ENCODE measurements at places on chromosomes 7 and 10.
A peak's percentile ranks its signal among the peaks of the same experiment; 100 is the strongest.

DNA sequence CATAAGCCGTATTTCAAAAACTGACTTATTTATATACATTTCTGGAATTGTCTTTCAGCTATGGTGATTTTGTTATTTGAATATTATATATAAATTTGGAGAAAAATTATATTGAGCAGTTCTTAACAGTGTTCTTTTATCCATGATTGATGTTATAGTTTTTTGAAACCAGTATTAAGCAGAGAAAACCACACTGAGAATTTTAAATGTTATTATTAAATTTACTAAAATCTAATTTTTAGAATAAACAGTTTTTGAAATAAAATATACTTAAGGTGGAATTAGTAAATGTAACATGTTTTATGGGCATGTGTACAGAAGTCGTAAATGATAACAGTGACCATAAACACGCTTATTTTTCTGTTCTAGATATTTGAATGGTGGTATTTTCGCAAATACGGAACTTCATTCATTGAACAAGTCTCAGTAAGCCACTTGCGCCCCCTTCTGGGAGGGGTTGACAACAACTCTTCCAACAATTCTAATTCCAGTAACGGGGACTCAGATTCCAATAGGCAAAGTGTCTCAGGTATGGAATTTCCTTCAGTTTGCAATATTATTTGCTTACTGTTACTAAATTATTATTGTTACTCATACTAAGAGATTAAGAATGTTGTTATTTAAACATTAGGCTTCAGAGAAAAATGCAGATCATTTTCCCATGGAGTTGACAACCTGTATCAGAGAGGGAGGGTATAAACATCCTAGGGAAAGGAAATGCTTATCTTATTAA, 166.1 kb downstream of the ST7 start:
- peak; percentile 28 for DNase-seq

GRCh38 chr10:55024713-55025112, 223.7 kb upstream of the PCDH15 start:
- DNase-seq = no peak

GRCh38 chr7:133365917-133366316, 113.0 kb downstream of the EXOC4 start:
- DNase-seq = peak; percentile 68

GRCh38 chr7:128871050-128871449, 8.4 kb downstream of the ATP6V1F start:
- DNase-seq = no peak

- DNase-seq = no peak
Measured at GRCh38 chr10:116049158-116049973, 223.6 kb downstream of the GFRA1 start.

- no peak for DNase-seq
Measured at GRCh38 chr10:87862679-87863052, 667 bp downstream of the KLLN start.

DNA sequence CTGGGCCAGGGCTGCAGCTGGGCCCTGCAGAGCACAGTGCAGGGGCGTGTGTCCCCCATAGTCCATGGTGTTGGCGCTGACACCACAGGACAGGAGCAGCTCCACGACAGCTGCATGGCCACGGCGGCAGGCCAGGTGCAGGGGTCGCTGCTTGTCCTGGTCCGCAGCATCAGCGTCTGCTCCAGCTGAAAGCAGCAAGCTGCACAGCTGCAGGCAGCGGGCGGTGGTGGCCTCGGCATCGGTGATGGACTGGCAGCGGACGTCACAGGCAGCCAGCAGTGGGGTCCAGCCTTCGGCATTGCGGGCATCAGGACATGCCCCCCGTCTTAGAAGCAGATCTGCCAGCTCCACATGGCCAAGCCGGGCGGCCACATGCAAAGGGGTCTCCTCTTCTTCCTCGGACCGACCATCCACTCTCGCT, 6.0 kb downstream of the ASB10 start:
- no peak for DNase-seq

- DNase-seq = no peak
Measured at GRCh38 chr10:101363850-101364400, 10.0 kb downstream of the BTRC start.

DNA sequence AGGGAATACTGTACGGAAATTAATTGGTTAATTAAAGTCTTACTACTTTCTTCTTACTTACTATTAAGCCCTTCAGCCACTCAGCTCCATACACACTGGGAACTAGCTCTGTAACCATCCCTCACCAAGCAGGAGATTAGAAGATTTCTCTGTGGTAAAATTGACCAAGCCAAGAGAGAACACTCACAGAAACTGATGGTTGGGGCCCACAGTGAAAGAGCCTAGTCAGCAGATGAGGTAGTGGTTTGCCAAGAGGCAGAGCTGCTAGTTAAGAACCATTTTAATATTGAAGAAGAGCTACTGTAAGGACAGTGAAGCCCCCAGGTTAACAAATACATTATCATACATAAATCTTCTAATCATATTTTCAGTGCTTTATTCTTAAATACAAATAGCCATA, 21.8 kb upstream of the C10orf53 start:
- DNase-seq = no peak

DNA sequence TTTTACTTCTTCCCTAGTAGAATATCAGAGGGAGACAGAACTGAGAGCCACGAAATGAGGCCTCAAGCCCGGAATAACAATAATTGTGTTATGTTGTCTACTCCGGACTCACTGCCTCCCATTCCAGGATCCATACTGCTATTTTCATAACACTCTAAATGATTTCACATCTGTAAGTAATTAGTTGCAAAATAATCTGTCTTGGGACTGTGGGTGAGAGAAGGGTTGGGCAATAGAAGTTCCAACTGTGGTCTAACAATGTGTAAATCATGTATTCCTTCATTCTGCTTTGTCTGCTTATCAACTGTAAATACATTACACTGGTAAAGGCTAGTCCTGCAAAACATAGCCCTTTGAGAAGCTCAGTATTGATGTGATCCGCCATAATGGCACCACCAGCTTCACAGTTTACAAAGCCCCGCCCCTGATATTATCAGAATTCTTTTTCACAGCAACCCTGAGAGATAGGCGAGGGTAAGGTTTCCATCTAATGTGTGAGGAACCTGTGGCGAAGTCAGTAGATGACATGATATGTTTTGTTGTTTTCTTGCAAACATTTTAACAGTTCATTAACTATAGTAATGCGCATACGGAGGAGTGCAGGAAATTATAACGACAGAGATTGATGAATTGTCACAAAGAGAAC, 265.7 kb upstream of the BMPER start:
- DNase-seq = no peak

GRCh38 chr10:123241391-123242141, 87.4 kb downstream of the BUB3 start:
- DNase-seq = no peak

GRCh38 chr10:2933071-2933470, 134.3 kb upstream of the PFKP start:
- no peak for DNase-seq

DNA sequence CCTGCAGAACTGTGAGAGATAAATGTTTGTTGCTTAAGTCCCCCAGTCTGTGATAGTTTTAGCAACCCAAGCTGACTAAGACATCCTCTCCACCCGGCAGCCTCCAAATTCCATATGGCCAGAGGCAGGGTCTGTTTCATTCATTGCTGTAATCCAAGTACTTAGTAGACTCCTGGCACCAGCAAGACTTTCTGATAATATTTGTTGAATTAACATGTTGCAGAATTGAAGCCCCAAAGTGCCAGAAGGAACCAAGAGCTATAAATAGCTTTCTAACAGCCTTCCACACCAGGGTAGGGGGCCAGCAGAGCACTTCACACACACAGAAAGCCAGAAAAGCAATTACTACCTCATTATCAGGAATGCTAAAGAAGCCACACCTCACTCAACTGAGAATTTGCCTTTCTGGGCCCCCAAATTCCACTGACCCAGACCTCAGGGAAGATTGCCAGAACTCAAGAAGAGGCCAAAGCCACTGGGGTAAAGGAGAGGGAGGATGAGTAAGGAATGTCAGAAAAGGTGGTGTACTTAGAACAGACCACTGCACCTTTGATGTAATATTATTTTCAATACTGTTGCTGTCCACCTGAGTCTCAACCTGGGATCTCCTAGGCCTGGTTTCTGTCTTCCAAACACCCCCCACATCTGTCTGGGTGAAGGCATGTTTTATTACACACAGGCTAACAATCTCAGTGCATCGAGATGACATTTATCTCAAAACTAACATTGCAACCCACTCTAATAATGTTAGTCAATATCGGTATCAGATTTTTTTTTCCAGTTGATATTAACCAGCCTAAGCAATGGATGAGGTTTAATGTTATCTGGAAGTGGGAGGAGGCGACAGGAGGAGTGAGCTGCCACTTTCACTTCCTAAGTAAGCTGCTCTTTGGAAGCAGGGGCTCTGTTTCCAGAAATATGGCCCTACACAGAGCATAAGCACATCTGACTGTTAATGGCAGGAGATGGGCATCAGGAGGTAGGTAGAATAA, 5.5 kb downstream of the NOD1 start:
- DNase-seq = peak; percentile 86

- no peak for DNase-seq
Measured at GRCh38 chr7:147308539-147308938, 1191.9 kb downstream of the CNTNAP2 start.

- DNase-seq = no peak
Measured at GRCh38 chr7:69550991-69551390, 47.3 kb upstream of the AUTS2 start.

DNA sequence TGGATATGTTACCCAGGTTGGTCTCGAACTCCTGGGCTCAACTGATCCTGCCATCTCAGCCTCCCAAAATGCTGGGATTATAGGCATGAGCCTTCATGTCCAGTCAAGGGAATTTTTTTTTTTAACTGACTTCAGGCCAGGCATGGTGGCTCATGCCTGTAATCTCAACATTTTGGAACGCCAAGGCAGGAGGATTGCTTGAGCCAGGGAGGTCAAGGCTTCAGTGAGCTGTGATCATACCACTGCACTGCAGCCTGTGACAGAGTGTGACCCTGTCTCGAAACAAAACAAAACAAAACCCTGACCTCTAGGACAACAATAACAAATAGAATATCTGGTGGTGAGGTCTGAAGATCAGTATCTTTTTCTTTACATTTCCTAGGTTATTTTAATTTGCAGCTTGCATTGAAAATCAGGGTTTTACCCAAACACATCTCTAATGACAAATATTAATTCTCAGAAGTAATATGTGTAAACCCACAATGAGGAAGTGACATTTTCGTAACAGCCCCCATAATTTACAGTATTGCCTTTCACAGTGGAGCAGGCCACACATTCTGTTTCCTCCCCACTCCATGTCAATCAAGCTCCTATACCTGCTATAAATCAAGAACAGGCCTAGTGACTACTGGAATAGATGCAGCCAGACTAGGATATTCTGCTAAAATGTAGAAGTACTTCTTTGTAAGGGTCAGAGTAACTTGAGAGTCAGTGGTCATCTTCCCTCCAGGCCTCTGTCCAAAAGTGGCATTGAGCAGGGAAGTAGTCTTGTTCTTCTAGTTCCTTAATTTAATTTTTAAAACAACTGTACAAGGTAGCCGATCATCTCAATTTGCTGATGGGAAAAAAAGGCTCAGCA, 43.3 kb upstream of the ECHDC3 start:
- no peak for DNase-seq

- DNase-seq = peak; percentile 91
Measured at GRCh38 chr7:130891254-130892094, 157.5 kb upstream of the KLF14 start.

DNA sequence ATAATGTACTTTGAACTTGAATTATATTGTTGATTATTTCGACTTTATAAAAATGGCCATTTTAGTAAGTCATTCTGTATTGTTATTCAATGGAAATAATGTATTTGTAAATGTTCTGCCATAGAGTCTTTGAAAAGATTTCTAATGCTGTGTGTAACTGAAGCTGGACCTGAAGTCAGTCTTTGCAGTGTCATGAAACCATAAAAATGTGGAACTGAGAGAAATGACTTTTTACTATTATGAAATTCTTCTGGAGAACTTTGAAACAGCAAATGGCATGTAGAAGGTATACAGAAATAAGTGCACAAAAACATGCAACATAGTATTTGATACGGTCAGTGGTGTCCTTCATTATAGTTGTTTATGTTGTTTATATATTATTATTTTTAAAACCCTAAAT, 59.7 kb upstream of the ADRA2A start:
- DNase-seq = no peak

DNA sequence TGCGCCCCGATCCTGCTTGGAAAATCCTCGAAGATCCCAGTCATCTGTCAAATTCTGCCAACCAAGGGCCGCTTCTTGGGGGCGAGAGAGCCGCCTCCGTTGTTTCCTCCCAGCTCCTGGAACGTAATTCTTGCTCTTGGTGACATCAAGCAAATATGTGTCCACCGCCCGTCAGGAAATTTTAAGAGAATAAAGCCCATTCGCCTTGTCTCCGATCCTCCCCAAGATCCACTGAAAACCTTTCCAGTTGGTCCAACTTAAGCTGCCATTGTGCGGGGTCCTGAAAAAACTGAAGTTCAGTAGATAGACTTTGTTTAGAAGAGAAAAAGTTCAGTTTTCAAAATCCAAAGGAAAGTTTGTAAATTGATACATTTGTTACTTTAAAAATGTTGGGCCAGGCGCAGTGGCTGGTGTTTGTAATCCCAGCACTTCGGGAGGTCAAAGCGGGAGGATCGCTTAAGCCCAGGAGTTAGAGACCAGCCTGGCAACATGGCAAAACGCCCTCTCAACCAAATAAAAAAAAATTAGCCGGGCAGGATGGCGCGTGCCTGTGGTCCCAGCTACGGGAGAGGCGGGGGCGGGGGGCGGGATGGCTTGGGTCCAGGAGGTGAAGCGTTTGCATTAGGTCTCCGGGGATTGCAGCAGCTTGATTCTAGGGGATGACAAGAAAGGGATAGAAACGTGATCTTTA, 1.0 kb upstream of the ZNF800 start:
- no peak for DNase-seq

- no peak for DNase-seq
Measured at GRCh38 chr7:50531928-50532327, 33.3 kb downstream of the DDC start.

GRCh38 chr7:85070967-85071628, 115.8 kb downstream of the SEMA3D start:
- DNase-seq = peak; percentile 22

DNA sequence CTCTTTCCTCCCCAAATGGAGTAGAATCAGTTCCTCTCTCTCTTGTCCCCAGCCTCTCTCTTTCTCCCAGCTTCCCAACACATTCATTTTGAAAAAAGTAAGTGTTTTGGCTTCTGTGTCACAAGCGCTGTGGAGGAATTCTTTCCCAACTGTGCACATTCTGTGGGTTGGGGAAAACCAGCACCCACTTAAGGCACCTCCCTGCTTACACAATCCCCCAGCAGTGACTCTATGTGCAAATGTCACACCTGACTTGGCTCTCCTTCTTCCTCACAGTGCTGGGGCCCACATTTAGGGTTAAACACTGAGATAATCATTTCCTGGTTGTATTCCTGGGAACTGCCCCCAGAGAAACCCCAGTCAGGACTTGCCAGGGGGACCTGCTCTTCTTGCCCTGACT, 358.1 kb upstream of the ZNF32 start:
- no peak for DNase-seq

- no peak for DNase-seq
Measured at GRCh38 chr7:5278766-5279165, 4.0 kb upstream of the SLC29A4 start.

GRCh38 chr7:40306596-40306995, 171.8 kb downstream of the SUGCT start:
- DNase-seq = peak; percentile 15

GRCh38 chr7:134992626-134993179, 6.4 kb downstream of the AGBL3 start:
- DNase-seq = no peak

GRCh38 chr10:5476918-5477525, 22.3 kb downstream of the CALML5 start:
- DNase-seq = no peak
